ENCODE measurements at places on chromosomes 11 and 22. TPM values are rescaled to one million over a fixed set of nuclear protein-coding genes. Genes with fewer than 3 reads are reported as not detected.
A peak's percentile ranks its signal among the peaks of the same experiment; 100 is the strongest.

DNA sequence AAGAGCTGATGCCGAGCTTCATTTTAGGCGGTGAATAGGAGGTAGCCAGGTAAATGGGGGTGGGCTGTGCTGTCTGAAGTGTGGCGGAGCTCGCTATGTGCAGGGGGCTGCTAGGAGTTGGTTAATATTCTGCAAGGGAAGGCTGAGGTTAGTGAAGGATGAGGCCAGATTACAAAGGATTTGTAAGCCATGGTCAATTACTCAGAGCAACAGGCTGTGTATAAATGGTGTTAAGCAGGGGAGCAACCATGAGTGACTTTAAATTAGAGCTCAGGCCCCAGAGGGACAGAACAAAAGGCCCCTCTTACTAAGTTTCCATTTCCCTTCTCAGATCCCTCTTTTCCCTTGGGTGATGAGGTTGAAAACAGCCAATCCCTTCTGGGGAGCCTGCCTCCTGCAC lies 7.3 kb upstream of the MCAM start:
- DNase-seq: no peak

GRCh38 chr11:24163146-24163545 lies 333.7 kb upstream of the LUZP2 start:
- DNase-seq: no peak

DNA sequence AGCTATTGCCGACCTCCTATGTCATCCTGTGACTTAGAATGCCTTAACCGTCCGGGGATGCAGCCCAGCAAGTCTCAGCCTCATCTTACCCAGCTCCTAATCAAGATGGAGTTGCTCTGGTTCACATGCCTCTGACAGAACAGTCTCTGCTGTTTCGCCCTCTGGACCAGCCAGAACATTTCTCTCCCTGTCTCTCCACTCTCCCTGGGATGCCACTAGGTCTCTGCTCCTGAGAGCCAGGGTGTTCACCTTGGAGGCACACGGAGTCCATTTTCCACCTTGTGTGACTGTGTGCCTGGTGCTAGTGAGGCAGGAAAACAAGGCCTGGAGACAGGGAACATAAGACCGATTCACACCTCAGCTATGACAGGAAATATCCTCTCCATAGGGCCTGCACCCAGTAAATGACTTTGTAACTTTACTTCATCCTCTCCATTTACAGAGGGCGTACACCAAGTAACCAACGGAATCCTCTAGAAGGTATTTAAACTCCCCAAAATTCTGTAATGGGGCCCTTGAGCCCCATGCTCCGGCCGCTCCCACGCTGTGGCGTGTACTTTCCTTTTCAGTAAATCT lies 16.8 kb upstream of the B4GALNT4 start:
- no peak for DNase-seq

GRCh38 chr11:67795746-67796145 lies 121.3 kb upstream of the ALDH3B2 start:
- DNase-seq: no peak

DNA sequence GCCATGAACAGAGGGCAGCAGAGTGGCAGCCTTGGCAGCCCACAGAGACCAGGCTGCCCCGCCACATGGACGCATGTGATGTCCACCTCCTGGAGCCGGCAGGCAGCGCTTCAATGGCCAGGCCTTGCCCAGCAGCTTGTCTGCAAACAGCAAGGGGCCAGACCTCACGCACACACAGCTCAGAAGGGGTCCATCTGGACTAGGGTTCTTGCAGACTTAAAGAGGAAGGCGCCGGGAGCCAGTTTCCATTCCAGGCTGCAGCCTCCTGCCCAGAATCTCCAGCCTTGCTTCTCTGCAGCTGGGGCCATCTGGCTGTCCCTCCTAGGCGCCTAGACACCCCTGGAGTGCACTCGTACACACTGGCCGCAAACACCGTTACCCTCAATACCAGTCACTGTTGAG lies 91.9 kb upstream of the TMEM45B start:
- peak; percentile 75 for DNase-seq

DNA sequence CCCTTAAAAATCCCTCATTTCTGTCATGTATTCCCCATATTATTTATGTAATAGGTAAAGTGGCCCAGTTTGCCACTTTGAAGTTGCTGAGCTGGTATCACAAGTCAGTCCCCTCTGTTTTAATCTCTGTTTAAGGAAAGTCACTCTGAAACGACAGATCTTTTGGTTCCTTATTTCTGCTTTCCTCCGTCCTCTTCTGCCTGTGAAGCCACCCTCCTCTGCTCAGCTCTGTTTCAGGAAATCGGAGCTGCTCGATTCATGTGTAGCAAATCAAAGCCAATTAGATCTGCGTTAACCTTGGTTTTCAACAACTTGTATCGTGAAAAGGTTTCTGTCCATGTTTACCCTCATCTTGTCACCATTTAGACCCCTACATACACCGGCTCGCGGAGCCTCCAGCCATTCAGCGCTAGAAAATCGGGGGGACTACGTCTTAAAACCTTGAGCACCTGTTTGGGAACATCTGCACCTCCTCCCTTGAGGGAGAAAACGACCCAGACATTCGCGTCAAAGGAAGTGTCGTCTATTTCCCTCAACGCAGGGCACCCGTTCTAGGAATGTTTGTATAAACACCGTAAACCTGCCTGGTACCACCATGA lies 576 bp upstream of the SC5D start:
- no peak for DNase-seq

DDI1 gene
- total RNA-seq: not detected

NXPE1 gene
- not detected for total RNA-seq

Measured in mesenteric fat pad (tissue), 1 donor.